ENCODE measurements at places on chromosomes 5 and 9.

DNA sequence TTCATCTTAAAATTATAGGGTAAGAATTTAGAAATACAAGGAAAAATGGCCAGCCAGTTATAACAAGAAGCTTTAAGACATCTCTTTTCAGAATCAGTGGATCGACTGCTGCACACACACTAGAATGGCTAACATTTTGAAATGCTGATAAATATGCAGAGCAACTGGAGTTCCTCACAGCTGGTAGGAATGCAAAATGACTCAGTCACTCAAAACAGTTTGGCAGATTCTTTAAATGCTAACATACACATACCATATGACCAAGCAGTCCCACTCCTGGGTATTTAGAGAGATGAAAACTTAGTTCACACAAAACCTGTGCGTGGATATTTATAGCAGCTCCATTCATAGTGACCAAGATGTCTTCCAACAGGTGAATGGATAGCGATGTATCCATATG is 23.2 kb upstream of the PSAT1 start:
- DNase-seq: no peak

DNA sequence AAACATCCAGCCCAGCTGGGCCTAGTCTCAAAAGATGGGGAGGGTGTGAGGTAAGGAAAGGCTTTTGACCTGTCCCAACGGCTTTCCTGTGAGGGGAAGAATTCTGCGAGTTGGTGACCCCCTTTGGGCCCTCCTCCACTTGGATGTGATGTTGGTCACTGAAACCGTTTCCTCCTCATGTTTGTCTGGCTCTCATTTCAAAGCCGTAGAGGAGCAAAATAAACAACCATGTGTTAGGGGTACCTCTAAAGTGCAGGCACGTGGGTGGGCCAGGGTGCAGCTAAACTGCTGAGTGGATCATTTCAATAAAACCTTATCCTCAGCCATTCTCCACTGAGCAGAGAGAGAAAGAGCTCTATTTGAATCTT is 84.3 kb upstream of the MELK start:
- no peak for DNase-seq

DNA sequence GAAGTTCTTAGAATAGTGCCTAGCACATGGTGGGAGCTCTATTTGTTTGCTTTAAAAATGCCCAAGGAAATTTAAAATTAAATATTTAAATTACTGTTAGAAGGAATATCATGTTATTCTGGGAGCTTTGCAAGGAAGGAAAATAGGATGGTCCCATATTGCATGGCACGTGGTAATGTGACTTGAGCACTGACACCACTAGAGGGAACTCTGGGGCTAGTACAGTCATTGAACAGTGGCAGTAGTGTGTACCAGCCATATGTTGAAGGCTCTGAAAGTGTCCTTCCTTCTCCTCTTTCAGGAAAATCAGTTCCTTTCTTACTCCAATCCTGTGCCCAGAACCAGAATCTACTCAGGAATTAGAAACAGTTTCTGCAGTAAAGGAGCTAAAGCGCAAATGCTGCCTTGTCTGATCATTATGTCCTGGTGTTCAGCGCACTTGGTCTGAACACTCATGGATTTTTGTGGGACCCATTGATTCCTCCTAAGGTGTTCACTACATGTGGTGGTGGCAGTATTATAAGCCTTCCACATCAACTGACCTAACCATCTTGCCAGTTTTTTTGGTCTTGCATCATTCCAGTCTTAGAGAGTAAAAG is 54.1 kb downstream of the GDA start:
- DNase-seq: no peak

DNA sequence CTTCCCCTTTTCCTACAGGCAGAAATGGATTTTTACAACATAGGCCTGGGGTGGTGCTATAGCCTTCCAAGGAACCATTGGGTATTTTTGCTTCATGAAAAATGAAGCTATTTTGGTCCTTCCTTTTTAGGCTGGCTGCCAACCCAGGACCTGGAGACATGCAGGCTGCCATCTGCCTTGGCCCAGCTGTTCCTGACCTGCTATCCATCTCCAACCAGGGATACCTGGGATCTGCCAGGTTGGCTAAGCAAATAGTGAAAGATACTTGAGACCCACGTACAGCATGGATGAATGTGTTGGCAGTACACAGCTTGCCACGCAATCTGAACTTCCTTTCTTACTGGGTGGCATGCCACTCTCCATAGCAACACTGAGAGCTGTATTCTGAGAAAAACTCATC is 31.1 kb downstream of the MRPS27 start:
- no peak for DNase-seq

GRCh38 chr9:137445930-137446431 is 4.8 kb upstream of the ENTPD8 start:
- DNase-seq: no peak

DNA sequence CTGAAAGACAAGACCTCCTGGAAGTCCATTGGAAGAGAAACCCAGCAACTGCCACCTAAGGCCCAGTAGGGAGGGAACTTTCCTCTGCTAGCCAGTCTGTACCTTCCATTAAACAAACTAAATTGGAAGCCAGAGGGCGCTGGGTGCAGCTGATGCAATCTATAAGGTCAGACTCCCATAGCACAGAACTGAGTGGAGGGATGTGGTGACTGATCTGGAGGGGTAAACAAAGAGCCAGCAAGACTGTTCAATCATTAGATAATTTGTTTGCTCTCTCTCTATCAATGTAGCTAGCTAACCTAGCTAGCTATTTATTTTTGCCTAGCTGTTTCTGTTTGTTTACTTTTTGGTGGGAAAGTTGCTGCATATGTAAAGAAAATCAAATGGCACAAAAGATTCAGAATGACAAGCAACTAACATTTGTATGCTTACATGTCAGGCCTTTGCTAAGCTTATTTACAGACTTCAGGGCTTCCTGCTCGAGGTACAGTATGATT is 291.8 kb upstream of the DAB2 start:
- no peak for DNase-seq

DNA sequence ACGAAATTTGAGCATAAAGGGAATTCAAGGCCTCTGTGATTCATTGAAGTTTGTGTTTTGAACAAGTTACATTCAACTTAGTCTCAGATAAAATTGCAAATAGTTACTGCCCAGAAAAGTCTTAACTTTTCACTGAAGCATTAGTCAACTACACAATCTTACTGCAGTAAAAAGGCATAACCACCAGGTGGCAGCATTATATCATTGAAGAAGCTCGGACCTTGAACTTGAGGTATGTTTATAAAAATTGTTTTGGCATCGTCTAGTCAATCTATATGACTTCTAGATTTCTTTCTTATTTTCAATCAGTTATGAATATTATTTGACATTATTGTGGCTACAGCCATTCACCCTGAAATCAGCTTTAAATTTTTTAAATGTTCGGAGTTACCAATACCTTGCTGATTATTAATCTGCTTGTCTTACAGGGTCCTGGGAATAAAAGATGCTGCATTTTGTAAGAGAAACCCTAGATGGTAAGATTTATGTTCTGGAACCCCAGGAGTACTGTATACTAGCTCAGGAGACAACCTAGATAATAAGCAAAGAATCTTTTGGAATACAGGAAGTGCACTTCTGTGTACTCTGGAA is 83.9 kb upstream of the GRAMD2B start:
- no peak for DNase-seq

- DNase-seq: no peak
These were observed 133.9 kb downstream of the PTTG1 start for GRCh38 chr5:160555581-160555970.

DNA sequence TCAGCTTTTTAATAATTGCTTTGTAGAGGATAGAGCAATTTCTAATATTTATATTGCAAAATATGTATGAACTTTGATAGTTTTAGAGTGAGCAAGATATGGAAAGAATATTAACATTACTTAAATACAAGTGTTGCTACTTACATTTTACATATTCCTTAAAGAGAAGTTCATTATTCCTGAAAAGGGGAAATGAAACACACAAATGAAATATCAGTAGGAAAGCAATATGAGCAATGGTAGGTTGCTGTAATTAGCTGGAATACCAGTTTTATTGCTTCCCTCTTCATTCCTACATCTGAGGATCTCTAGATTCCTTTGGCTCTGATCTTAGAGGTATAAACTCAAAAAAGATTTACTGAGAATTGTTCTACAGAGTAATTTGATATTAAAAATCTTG is 414.1 kb downstream of the FAM170A start:
- DNase-seq: no peak

DNA sequence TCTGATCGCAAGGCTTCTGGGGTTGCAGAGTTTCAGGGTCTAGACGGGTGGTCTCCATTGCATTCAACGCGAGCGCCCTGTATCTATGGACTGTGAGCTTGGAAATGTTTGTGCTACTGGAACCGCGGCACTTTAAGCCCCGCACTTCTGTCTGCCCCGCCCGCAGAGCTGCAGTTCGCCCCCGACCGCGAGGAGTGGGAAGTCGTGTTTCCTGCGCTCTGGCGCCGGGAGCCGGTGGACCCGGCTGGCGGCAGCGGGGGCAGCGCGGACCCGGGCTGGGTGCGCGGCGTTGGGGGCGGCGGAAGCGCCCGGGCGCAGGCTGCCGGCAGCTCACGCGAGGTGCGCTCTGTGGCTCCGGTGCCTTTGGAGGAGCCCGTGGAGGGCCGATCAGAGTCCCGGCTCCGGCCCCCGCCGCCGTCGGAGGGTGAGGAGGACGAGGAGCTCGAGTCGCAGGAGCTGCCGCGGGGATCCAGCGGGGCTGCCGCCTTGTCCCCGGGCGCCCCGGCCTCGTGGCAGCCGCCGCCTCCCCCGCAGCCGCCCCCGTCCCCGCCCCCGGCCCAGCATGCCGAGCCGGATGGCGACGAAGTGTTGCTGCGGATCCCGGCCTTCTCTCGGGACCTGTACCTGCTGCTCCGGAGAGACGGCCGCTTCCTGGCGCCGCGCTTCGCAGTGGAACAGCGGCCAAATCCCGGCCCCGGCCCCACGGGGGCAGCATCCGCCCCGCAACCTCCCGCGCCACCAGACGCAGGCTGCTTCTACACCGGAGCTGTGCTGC is 1.0 kb downstream of the ADAMTS19 start:
- no peak for DNase-seq

DNA sequence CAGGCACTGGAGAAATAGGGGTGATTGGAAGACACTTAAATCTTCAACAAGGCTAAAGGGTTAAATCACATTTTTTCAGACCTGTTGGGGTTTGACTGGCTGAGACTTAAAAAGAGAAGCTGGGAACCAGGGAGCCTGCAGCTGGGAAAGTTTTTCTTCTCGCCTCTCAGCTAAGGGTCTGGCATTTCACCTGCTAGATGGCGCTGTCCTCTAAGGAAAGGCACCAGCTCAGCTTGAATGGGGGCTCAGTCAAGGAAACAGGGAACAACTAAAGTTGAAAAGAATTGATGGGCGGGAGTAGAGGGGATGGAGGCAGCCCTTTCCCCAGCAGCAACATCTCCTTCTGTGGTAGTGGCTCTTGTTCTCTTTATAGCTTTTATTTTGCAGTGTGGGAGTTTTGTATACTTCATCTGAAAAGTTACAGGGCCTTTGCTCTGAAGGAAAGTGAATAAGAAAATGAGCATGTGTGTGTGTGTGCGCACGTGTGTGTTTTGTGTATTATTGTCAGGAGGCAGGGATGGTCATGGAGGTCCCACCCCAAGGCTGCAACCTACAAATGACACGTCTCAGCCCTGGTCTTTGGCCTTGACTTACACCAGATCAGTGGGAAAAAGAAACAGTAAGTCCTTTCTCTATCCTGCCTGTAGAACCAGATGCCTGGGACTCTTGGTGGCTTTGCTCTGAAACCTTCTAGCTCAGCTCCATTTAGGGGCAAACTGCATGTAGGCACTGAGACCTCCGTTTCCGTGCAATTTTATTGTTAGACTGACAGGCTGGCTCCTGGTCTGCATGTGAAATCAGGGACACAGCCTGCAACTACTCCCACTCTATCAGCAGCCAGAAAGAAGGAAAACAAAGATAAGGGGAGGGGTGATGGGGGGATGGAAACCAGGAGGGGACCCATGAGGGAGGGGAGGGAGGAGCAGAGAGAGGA is 316.2 kb upstream of the CLINT1 start:
- peak; percentile 37 for DNase-seq

GRCh38 chr5:135251093-135251492 is 147.9 kb downstream of the MACROH2A1 start:
- no peak for DNase-seq

DNA sequence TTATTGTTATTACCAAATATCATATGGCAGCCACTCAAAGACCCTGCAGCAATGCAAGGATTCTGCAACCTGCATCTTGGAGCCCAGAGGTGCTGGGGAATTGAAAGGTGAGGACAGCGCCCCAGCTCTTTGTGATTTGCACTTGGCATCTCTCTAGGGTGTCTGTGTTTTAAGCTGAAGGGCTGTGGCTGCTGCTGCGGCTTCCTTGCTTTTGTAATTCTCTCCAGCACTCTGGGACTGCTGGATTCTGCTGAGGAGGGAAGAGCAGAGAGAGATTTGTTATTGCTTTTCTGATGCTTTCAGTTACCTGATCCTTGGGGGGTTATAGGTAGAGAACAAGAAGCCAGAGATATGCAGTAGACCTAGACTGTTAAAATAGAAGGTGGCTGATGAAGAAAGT is 562.4 kb downstream of the EBF1 start:
- DNase-seq: no peak

DNA sequence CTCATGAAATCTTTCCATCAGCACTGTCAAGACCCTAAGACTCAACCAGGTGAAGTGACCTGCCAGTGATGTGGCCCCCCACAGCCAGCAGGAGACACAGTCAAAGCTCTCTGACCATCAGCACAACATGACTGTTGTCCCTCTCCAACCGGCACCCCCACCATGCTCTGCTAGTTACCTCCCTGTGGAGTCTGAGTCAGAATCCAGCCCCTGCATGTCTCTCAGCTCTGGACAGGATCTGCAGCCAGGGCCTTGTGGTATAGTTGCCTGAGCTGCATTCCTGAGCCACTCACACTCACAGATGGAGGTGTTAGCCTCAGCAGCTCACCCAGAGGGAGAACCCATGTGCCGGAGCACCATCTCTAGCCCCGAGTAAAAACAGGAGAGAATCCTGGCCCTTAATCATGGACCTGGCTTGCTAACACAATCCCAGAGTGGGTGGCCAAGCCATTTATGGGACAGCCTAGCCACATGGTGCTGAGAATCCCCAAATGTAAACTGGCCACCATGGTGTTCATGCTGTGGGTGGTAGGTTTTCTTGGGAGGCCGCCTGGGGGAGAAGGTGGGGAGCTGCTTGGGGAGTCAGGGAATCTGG is 237.8 kb downstream of the PAPPA start:
- DNase-seq: no peak

DNA sequence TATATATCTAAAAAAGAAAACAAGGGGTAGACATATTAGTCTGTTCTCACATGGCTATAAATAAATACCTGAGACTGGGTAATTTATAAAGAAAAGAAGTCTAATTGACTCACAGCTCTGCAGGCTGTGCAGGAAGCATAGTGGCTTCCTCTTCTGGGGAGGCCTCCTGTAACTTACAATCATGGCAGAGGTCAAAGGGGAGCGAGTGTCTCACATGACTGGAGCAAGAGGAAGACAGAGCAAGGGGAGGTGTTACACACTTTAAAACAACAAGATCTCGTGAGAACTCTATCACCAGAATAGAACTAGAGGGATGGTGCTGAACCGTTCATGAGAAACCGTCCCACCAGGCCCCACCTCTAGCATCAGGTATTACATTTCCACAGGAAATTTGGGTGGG is 616.8 kb downstream of the TLE4 start:
- no peak for DNase-seq

- no peak for DNase-seq
These were observed 12.6 kb downstream of the NR2F1 start for GRCh38 chr5:93595420-93596147.
